Adipose tissue (tissue), 3 donors: ENCODE measurements at places on chromosomes 7 and 10. TPM values are rescaled to one million over a fixed set of nuclear protein-coding genes. Genes with fewer than 3 reads are reported as not detected.

Gene ADAM12
- 1.5 TPM for polyA plus RNA-seq

Gene ACSM6
- polyA plus RNA-seq, result 0.34 TPM

Gene UCN3
- not detected for polyA plus RNA-seq

Gene LRIT1
- polyA plus RNA-seq, result not detected

Gene PLCE1
- 0.93 TPM for polyA plus RNA-seq
